Testis (tissue), 5 donors: ENCODE measurements at places on chromosomes 2 and 18. TPM values are rescaled to one million over a fixed set of nuclear protein-coding genes. Genes with fewer than 3 reads are reported as not detected.
A peak's percentile ranks its signal among the peaks of the same experiment; 100 is the strongest.

DNA sequence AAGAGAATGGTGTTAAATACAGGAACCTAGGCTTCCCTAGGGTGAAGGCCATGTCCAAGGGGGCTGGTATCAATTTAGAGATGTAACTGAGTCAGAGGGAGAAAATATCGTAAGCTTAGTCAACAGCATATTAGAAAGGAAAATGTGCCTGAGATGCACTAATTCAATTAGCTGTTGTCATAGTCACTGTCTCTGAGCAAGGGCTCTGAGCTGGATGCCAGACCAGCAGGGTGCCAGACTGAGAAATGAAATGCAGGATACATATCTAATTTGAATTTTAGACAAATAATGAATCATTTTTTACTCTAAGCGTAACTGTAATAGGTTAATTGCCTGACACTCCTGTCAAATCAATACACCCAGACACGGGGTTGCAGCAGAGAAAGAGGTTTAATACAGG lies 11.4 kb upstream of the SLC35F6 start:
- H3K4me1 ChIP-seq, result no peaks in the 10 kb centered on the region
- no peak for DNase-seq
- no peaks in the 10 kb centered on the region for H3K36me3 ChIP-seq
- H3K27ac ChIP-seq, result no peak overlapping the region
- H3K27me3 ChIP-seq, result no peaks in the 10 kb centered on the region

SLC8A1 gene
- 3.2 TPM for total RNA-seq

RAD51AP2 gene
- 11.1 TPM for total RNA-seq

GRCh38 chr2:194062401-194062800 lies 1594.6 kb upstream of the SLC39A10 start:
- H3K4me1 ChIP-seq, result no peaks in the 10 kb centered on the region
- no peaks in the 10 kb centered on the region for H3K36me3 ChIP-seq
- H3K27me3 ChIP-seq, result no peaks in the 10 kb centered on the region
- H3K4me3 ChIP-seq, result no peak overlapping the region

GRCh38 chr2:197286805-197287595 lies 23.6 kb downstream of the ANKRD44 start:
- no peaks in the 10 kb centered on the region for H3K27me3 ChIP-seq
- peak; percentile 63 for DNase-seq
- H3K27ac ChIP-seq, result no peak overlapping the region
- H3K4me3 ChIP-seq, result no peak overlapping the region

DNA sequence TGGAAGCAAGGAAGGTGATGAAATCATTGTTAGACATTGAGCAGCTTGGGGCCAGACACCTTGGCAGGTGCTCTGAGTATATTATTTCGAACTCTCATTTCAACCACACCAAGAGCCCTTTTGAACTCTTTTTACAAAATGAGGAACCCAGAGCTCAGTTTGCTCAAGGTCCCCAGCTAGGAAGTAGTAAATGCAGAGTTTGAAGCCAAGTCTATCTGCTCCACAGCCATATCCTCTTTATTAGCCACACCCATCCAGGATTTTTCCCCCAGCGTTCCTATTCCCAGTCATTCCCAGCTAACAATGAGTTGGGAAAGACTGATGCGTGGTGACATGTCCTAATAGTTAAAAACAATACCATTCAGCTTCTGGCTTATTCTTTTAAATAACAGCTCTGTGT lies 40.2 kb downstream of the SEMA4F start:
- DNase-seq, result no peak
- no peaks in the 10 kb centered on the region for H3K36me3 ChIP-seq
- H3K27ac ChIP-seq, result no peak overlapping the region
- no peak overlapping the region for H3K4me3 ChIP-seq

DNA sequence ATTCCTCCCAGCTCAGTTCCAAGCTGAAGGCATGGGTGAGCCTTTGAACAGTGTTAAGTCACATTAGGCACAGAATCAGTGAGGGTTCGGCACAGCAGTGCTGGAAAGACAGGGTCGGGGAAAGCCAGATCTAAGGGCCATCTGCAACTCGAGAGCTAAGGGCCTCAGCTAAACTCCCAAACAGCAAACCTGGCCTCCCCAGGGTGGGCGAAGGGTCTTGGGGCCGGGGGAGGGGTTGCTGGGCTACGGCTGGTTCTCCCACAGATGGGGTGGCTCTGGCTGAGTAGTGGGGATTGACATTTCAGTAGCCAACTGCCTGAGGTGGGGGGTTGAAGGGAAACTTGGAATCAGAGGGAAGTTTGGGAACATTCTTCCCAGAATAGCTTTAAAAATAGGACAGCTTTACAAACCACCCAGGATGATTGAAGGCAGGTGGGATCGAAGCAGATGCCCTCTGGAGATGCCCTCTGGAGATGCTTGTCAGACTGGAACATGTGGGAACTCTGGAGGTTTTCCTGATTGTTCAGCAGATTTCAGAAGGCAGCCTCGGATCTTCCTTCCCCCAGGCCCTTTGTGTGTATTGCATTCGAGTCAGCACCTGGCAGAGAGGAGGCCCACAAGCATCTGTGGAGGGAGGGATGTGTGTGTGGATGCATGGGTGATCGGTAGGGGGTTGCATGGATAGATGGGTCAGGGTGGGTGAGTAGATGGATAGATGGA lies 156.4 kb downstream of the SMAD7 start:
- no peak for DNase-seq
- no peaks in the 10 kb centered on the region for H3K36me3 ChIP-seq
- H3K27ac ChIP-seq, result no peak overlapping the region
- H3K27me3 ChIP-seq, result no peaks in the 10 kb centered on the region
- H3K4me1 ChIP-seq, result no peaks in the 10 kb centered on the region
- H3K4me3 ChIP-seq, result no peak overlapping the region

TUBA3E gene
- 129 TPM for total RNA-seq

FAM228A gene
- total RNA-seq, result 33.4 TPM

DNA sequence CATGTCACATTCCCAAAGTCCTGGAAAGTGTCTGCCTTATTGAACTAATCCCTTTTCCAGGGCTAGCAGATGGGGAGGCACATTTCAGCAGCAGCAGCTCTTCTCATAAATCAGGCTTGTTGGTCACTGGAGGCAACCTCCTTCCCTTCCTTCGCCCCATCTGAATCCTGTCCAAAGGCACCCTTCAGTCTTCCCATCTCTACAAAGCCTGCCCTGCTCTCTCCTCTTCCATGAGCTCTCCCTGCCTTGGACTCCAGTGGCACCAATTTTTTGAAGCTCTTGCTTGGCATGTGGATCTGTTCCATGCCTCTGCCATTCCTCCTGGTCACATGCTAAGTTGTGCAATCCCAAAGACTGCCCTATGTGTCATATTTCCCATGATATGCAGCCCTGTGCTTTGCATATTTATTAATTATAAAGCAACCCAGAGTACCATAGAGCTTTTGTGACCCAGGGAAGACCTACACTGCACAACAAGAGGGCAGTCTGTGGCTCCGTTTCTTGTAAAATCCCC lies 70.3 kb downstream of the ANTXR1 start:
- H3K4me1 ChIP-seq, result peaks cover 5% of the 10 kb centered on the region
- no peaks in the 10 kb centered on the region for H3K36me3 ChIP-seq
- no peaks in the 10 kb centered on the region for H3K27me3 ChIP-seq
- no peak for DNase-seq
- no peak overlapping the region for H3K4me3 ChIP-seq

DNA sequence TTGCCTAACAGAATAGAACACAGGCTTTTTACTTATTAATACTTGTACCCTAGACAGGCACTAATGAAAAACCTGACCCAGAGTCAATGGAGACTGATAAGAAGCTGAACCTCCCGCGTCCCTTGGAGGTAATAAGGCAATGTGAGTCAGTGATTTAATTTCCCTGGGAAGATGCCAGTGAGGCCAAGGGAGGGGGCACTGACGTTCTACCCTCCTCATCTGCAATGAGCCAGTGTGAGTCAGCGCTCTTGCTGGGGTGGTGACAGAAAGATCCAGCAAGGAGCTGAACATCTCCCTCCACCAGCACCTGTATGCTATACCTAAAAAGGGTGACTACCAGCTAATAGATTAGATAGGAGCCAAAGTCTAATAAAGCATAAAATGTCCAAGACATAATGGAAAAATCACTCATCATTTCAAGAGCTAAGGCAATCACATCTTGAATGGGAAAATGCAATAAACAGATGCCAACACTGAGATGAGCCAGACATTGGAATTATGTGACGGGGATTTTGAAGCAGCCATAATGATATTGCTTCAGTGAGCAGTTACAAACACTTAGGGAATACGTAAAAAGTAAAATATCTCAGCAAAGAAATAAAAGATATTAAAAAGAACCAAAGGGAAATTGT lies 116.9 kb downstream of the TPGS2 start:
- no peak for DNase-seq
- no peak overlapping the region for H3K27ac ChIP-seq
- H3K36me3 ChIP-seq, result no peaks in the 10 kb centered on the region
- no peaks in the 10 kb centered on the region for H3K27me3 ChIP-seq

- no peak for DNase-seq
- no peaks in the 10 kb centered on the region for H3K36me3 ChIP-seq
- no peaks in the 10 kb centered on the region for H3K4me1 ChIP-seq
- H3K27ac ChIP-seq, result peak overlapping the region; percentile 81
- no peak overlapping the region for H3K4me3 ChIP-seq
These were observed 208.1 kb upstream of the RND3 start for GRCh38 chr2:150695451-150696135.

GRCh38 chr18:27428120-27428519 lies 243.0 kb upstream of the CHST9 start:
- no peak for DNase-seq
- H3K27me3 ChIP-seq, result no peaks in the 10 kb centered on the region
- no peak overlapping the region for H3K27ac ChIP-seq
- H3K4me3 ChIP-seq, result no peak overlapping the region
- H3K4me1 ChIP-seq, result no peaks in the 10 kb centered on the region

- H3K4me3 ChIP-seq, result no peak overlapping the region
- H3K36me3 ChIP-seq, result no peaks in the 10 kb centered on the region
- no peak for DNase-seq
These were observed 110.7 kb downstream of the SH3RF3 start for GRCh38 chr2:109239720-109240119.

FBXO36 gene
- 6.8 TPM for total RNA-seq

FAM124B gene
- total RNA-seq, result 0.37 TPM

PLGLB1 gene
- 0.37 TPM for total RNA-seq

- no peaks in the 10 kb centered on the region for H3K27me3 ChIP-seq
- peak overlapping the region; percentile 76 for H3K27ac ChIP-seq
- no peaks in the 10 kb centered on the region for H3K36me3 ChIP-seq
- DNase-seq, result peak; percentile 26
These were observed 468 bp downstream of the UXS1 start for GRCh38 chr2:106193690-106193976.

- no peaks in the 10 kb centered on the region for H3K36me3 ChIP-seq
- H3K4me1 ChIP-seq, result no peaks in the 10 kb centered on the region
- H3K27ac ChIP-seq, result no peak overlapping the region
- H3K27me3 ChIP-seq, result no peaks in the 10 kb centered on the region
These were observed 20.5 kb downstream of the ANKRD62 start for GRCh38 chr18:12113999-12114646.

TMEM214 gene
- total RNA-seq, result 73.9 TPM

GRCh38 chr2:12663306-12664037 lies 53.3 kb upstream of the TRIB2 start:
- H3K27me3 ChIP-seq, result no peaks in the 10 kb centered on the region
- H3K36me3 ChIP-seq, result no peaks in the 10 kb centered on the region
- no peak overlapping the region for H3K4me3 ChIP-seq
- no peak overlapping the region for H3K27ac ChIP-seq

DNA sequence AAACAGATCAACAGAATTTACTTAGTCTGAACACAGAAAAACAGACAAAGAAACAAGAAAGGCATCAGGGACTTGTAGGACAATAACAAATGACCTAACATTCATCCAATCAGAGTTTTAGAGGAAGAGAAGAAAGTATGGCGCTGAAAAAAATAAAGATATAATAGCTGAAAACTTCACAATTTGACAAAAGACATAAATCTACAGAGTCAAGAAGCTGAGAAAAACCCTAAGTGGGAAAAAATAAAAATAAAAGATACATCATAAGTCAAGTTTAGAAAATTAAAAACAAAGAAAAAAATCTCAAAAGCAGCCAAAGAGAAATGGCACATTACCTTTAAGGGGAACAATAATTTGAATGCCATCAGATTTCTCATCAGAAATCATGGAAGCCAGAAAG lies 7.7 kb downstream of the LDAH start:
- H3K27ac ChIP-seq, result no peak overlapping the region
- no peak for DNase-seq
- no peak overlapping the region for H3K4me3 ChIP-seq
- H3K36me3 ChIP-seq, result no peaks in the 10 kb centered on the region
- H3K4me1 ChIP-seq, result no peaks in the 10 kb centered on the region
- H3K27me3 ChIP-seq, result no peaks in the 10 kb centered on the region

SLC16A14 gene
- 1.4 TPM for total RNA-seq

DNA sequence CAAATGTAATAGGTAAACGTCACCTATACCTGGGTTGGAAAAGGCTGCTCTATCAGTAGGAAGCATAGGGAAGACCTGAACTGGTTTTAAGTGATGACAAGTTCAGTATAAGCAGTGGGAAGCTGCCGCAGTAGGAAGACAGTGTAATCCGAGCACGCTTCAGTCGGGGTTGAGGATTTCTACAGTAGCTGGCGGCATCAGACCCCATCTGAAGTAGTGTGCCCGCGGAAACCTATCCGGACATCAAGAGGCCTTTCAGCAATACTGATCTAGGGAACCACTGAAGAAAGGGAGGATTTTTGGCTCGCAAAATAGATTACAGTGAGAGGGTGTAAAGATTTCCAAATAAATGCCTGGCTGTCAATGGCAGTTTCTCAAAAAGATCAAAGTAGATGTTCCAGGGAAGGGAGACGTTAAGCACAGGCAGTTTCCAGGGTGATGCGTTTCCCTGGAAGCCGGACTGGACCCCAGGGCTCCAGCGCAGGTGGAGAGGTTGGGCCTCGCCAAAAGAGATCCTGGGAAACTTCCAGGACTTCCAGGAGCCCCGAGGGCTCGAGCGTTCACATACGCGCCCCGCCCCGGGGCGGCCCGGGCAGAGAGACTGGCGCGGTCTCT lies 5.3 kb downstream of the LOXL3 start:
- DNase-seq, result no peak
- H3K4me3 ChIP-seq, result peak overlapping the region; percentile 49
- peak overlapping the region; percentile 66 for H3K27ac ChIP-seq

- no peak overlapping the region for H3K4me3 ChIP-seq
- no peaks in the 10 kb centered on the region for H3K4me1 ChIP-seq
- DNase-seq, result no peak
- no peaks in the 10 kb centered on the region for H3K27me3 ChIP-seq
- no peaks in the 10 kb centered on the region for H3K36me3 ChIP-seq
These were observed 134.8 kb upstream of the SERPINE2 start for GRCh38 chr2:224173933-224174332.

GRCh38 chr2:130241041-130241707 lies 42.9 kb upstream of the TUBA3E start:
- no peaks in the 10 kb centered on the region for H3K27me3 ChIP-seq
- H3K27ac ChIP-seq, result no peak overlapping the region
- no peaks in the 10 kb centered on the region for H3K4me1 ChIP-seq

- peak overlapping the region; percentile 93 for H3K27ac ChIP-seq
- peaks cover 20% of the 10 kb centered on the region for H3K4me1 ChIP-seq
- no peaks in the 10 kb centered on the region for H3K27me3 ChIP-seq
- no peak for DNase-seq
These were observed 2.8 kb downstream of the ZCCHC2 start for GRCh38 chr18:62525608-62526007.
